ENCODE measurements at places on chromosomes 13 and 19. TPM values are rescaled to one million over a fixed set of nuclear protein-coding genes. Genes with fewer than 3 reads are reported as not detected.

Gene LRP3
- polyA plus RNA-seq = 18.1 TPM

Gene PSG1
- 0.11 TPM for polyA plus RNA-seq

Gene ADGRL1
- 30.9 TPM for polyA plus RNA-seq

DNA sequence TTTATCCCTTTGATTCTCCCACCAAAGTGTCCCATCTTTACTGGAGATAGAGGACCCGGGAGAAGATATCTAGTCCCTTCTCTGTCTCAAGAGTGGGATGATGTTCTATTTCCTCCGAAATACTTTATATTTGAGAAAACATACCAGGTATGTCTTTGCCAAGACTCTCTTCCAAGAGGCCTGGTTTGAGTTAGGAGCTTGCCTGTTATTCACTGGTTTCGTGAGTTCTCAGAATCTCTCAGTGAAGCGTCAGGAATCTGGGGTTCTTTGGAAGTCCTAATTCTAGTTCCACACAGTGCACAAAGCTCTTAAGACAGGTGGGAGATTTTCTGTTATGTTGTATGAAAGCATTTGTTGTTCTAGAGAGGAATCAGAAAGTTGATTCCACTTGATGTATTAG is 182.0 kb downstream of the DNAJC15 start:
- no peak for DNase-seq

- no peak for DNase-seq
Observed at GRCh38 chr13:90956031-90956430, 391.5 kb upstream of the MIR17HG start.

GRCh38 chr19:4124638-4125037 is 716 bp upstream of the MAP2K2 start:
- DNase-seq = no peak

DNA sequence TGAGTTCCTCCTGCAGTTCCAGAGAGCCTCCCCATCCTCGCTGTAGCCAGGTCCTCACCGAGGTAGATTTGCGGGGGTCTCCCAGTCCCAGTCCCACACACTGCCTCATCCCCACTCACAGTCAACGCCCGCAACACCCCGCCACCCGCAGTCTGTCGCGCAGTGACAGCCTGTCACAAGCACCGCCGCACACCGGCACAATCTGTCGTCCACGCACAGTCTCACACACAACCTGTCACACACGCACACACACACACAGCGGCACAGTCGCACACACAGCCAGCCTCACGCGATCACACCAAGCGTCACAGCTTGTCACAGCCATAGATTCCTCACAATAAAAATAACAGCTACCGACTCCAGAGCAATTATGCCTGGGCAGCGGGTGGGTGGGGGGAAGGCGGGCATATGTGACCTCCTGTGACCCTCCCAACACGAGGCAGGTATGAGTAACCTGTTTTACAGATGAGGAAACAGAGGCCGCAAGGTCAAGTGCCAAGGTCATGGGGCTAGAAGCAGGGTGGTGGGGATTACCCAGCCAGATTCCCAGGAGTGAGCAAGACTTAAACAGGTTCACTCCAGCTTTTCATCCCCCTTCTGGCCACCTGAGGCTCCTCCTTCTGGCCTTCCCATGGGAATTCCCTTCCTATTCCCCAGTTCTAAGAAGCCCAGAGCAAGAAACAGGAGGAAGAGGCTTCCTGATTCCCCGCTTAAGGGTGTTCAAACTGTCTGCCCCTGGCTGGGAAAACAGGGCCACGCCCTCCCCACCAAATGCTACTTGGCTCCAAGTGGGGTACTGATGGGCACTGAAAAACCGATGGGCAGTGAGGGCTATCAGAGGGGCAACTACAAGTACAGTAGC is 13.9 kb downstream of the NFIX start:
- no peak for DNase-seq

DNA sequence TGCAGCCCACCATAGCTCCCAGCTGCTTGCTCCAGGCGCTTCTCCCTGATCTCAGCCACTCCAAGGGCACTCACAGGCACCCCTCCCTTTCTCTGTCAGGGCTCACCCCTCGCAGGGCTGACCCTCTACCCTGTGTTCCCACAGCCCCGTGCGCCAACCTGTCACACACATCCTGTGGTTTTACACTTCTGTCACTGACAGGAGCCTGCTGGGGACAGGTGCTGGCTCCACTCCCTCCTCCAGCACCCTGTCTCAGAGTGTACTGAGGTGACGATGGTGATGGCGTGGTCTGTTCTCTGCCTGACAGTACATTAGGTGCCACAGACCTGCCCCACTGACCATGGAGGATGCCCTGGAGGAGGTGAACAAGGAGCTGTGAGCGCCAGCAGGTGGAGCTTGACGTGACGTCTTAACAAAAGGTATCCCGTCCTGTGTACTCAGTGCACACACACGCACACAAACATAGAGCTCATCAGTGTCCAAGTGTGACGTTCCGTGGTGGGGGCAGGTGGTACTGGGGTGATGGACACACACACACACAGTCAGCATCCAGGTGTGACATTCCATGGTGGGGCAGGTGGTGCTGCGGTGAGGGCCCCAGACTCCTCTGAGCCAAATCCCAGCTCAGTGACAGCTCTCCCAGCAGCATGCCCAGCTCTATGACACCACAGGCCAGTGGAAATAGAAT is 20.9 kb downstream of the C19orf44 start:
- DNase-seq = no peak

DNA sequence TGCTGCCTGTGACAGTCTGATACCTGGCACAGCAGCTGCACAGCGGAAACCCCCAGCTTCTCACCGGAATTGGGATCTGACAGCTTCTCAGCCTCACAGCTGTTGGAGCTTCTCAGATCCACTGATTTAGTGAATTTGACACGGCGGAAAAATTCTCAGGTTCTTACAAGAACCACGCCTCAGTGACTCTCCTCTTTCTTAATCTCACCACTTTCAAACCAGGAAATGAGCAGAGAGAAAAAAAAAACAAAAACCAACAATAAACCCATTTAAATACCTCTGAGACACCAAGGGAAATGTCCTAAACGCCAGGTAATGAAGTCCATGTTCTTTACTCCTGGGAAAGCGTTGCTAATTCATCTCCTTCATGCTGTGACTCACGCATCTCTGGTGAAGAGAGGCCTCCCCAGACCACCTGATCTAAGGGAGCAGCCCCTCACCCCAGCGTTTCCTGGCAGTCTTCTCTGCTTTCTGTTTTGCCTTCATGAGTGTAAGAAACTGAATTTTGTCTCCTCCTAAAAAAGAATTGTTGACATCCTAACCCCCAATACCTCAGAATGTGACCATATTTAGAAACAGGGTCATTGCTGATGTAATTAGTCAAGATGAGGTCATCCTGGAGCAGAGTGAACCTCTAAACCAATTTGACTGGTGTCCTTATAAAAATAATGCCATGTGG is 15.9 kb upstream of the IZUMO2 start:
- DNase-seq = no peak

Gene GPR18
- polyA plus RNA-seq = 0.20 TPM

- no peak for DNase-seq
Observed at GRCh38 chr19:1649706-1650649, 2.4 kb downstream of the TCF3 start.

GRCh38 chr13:48547663-48548092 is 14.8 kb upstream of the RCBTB2 start:
- no peak for DNase-seq

Gene IGFL2
- polyA plus RNA-seq = not detected

Gene DCT
- 0.44 TPM for polyA plus RNA-seq

GRCh38 chr13:34412295-34412694 is 529.8 kb upstream of the NBEA start:
- no peak for DNase-seq

GRCh38 chr19:33302175-33302973 is at the start of gene CEBPA:
CEBPA (minus strand) TSS chr19:33302534; CDS start chr19:33302414, 120 bp downstream.
- DNase-seq = no peak

- DNase-seq = no peak
Observed at GRCh38 chr19:47350630-47351029, 1.5 kb downstream of the DHX34 start.

Gene STOML3
- polyA plus RNA-seq = not detected

Gene ICAM1
- polyA plus RNA-seq = 6.5 TPM

DNA sequence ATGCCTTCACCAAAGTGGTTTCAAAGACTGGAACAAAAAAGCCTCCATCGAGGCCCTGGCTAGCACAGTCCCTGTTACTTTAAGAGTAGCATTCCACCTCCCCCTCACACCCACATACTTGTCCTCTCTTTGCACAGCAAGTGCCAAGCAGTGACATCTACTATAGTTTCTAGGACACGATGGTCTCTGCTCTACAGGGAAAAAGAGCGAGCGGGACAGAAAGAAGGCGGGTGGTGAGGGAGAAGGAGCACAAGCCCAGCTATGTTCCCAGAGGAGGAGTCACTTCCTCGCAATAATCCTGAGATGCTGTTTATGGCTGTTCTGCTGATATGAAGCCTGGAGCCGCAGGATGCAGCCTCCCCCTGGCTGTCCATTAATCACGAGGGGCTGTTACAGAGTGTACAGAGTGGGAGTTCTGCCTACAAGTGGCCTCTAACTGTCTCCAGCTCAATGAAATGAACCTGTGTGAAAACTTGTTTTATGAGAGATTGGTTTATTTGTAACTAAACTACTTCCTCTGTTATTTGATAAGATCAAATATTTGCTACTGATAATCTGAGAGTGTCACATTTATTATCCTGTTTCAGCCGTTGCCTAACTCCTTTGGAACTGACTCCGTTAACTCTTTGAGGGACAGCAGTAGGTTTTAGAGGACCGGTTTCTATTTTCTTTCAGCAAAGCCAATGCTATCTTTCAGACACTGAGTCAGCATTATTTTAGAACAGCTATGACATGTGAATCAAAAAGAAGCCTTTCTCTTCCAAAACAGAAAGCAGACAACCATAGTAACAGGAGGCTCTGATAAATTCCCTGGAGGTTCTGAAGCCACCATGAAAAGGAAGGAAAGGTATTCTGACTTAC is 208.0 kb downstream of the SPRY2 start:
- peak; percentile 57 for DNase-seq

Gene ATXN8OS
- 0.32 TPM for polyA plus RNA-seq

GRCh38 chr13:83536941-83537340 is 345.3 kb downstream of the SLITRK1 start:
- no peak for DNase-seq

DNA sequence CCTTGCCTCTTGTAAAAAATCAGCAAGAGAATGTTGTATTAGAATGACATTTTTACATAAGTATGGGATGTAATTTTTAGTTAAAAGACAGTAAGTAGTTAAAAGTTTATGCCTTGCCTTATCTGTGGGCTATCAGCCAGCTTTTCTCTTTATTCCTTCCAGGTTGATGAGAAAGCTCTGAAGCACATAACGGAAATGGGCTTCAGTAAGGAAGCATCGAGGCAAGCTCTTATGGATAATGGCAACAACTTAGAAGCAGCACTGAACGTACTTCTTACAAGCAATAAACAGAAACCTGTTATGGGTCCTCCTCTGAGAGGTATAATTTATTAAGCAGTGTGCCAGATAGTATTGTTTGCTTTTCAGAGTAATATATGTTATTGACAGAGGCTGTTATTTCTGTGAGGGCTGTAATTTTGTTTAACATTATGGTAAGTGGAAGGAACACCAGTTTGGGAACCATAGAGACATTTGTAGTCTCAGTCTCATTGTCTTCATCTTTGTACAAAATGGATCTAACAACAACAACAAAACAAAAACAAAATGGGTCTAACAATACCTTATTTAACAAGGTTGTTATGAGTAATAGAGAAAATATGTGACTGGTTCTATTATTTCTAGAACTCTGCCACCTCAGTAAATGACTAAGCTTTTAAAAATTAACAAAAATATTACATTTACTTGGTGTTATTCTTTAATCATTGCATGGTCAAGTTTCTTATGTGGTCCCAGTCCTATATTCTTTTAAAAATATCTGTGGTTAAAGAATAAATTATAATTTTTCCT is 112.8 kb downstream of the TDRD3 start:
- DNase-seq = no peak

DNA sequence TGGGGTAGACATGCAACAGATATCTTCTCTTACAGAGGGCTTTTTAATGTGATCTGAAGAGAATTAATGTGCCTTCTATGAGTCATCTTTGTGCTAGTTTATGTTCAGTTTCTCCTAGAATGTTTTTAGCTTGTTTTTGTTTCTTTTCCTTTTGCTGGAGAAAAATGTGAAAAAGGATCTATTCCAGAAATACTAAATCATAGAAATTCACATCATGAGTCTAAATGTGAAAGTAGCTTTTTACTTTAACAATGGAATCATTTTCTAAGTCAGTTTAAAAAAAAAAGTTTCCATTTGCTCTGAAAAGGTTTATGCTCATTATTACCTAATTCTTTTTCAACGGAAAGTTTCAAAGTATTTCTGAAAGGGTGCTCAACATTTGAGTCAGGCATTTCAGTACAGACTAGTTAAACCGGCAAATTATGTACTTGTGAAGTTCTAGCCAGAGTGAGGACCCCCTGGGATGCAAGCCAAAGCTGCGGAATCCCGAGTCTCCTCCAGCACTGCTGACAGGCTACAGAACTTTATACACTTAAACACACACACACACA is 72.9 kb downstream of the SPATA13 start:
- DNase-seq = no peak

GRCh38 chr13:35722458-35723052 is 246.1 kb upstream of the MAB21L1 start:
- DNase-seq = no peak

Gene EXOSC5
- polyA plus RNA-seq = 14.3 TPM

GRCh38 chr13:33228648-33229445 is 56.7 kb downstream of the STARD13 start:
- no peak for DNase-seq

Gene LRRC8E
- polyA plus RNA-seq = 1.9 TPM

DNA sequence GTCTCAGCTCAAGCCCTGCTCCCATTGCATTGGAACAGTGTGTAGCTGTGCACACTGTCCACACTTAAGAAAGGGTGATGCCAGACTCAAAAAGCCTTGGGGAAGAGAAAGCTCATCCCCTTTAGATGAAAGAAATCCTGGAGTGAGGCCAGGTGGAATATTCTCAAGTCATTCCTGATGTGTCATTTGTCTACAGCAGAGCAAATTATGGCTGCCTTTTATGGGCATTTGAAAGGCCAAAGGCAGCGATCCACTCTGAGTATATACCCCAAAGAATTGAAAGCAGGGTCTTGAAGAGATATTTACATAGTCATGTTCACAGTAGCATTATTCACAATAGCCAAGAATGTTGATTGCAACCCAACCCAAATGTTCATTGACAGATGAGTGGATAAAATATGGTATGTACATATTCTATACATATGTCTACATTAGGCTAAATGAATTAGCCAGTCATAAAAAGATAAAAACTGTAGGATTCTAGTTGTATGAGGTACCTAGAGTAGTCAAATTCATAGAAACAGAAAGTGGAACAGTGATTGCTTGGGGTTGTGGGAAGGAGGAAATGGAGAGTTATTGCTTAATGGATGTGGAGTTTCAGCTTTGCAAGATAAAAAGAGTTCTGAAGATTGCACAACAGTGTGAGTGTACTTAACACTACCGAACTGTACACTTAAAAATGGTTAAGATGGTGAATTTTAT is 214.9 kb downstream of the KCNRG start:
- DNase-seq = no peak

All from right renal cortex interstitium (tissue), 3 donors.